Aorta (tissue), 5 donors: ENCODE measurements at places on chromosomes 12 and 14. TPM values are rescaled to one million over a fixed set of nuclear protein-coding genes. Genes with fewer than 3 reads are reported as not detected.

PLCZ1 gene
- 0.66 TPM for total RNA-seq

PHC1 gene
- 43.7 TPM for total RNA-seq

R3HDM2 gene
- total RNA-seq = 75.4 TPM

CNPY2 gene
- 92.0 TPM for total RNA-seq

SLCO1B1 gene
- total RNA-seq = not detected

OR4E2 gene
- not detected for total RNA-seq

CCDC197 gene
- total RNA-seq = 0.60 TPM

TEP1 gene
- 49.0 TPM for total RNA-seq

FOXN4 gene
- total RNA-seq = not detected

KRT73 gene
- total RNA-seq = not detected

GNG2 gene
- total RNA-seq = 31.9 TPM

PSMC6 gene
- 78.3 TPM for total RNA-seq

C12orf50 gene
- 0.32 TPM for total RNA-seq

DNAH10 gene
- not detected for total RNA-seq

CLEC4C gene
- total RNA-seq = not detected

STON2 gene
- total RNA-seq = 10.4 TPM

BAG5 gene
- 30.8 TPM for total RNA-seq

EIF4B gene
- 439 TPM for total RNA-seq

CEP170B gene
- total RNA-seq = 30.0 TPM

OR2AP1 gene
- total RNA-seq = not detected

TBX3 gene
- total RNA-seq = 6.8 TPM

AKAP5 gene
- total RNA-seq = 2.9 TPM

NUDT14 gene
- 13.3 TPM for total RNA-seq

MIP gene
- total RNA-seq = not detected
